HTR-8/SVneo (cell line): ENCODE measurements at places on chromosomes 7 and 10.

DNA sequence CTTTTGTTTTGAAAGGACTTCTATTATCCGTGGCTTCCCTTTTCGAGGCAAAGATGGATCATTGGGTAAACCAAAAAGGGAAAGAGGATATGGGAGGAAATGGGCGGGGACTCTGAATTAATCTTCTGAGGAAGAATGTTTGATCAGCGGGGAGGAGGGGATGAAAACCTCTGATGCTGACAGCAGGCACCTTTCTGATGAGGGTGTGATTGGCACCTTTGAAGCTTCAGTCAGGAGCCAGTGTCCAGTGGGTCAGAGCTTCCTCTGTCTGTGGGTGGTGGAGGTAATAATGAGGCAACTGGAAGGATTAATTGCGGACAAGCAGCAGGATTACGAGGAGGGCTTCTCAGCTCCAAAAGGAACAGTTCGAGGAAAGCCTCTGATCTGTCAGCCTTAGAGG is 877.6 kb downstream of the LRMDA start:
- no peak for DNase-seq

DNA sequence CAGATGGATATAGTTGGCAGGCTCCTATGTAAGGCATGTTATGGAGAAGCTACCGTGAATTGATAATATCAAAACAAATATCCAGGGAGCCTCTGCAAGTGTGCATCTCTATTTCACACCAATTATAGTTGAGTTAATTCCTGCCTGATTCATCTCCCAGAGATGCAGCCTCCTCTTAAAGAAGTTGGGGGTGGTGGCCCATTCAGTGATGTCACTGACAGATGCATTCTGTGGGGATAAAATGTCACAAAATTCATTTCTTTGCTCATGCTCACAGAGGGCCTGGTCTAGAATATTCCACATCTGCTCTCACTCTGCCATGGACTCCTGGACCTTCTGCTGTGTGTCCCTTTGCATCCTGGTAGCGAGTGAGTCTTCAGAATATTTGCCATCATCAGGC is 189.1 kb upstream of the PRSS1 start:
- DNase-seq = no peak

- no peak for DNase-seq
These were observed 65.8 kb downstream of the MGMT start for GRCh38 chr10:129532838-129533237.

- no peak for DNase-seq
These were observed 1.5 kb downstream of the HDAC9 start for GRCh38 chr7:18497082-18497481.

DNA sequence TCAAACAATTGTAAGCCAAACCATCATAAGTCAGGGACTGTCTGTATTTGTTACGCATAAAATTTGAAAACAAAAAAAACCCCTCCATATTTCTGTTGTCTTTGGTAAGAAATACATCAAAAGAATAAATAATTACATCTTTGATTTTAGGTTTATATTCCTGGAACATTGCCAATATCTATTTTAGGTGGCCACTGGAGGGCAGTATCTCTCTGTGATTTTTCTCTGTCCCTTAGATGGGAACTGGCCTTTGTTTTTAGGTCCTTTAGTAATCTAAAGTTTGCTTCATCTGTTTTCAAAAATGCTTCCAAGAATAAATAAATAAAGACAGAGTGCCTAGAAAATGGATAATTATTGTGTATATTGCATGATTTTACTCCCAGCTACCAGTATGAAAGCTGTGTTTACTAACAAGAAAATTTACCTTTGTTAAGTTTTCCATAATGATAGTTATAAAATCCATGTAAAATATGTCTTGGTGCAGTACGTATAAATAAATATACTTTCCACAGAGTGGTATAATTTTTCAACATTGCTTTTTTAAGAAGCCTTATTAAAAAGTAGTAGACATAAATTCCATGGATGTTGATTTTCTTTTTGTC is 64.2 kb downstream of the PHYHIPL start:
- no peak for DNase-seq

DNA sequence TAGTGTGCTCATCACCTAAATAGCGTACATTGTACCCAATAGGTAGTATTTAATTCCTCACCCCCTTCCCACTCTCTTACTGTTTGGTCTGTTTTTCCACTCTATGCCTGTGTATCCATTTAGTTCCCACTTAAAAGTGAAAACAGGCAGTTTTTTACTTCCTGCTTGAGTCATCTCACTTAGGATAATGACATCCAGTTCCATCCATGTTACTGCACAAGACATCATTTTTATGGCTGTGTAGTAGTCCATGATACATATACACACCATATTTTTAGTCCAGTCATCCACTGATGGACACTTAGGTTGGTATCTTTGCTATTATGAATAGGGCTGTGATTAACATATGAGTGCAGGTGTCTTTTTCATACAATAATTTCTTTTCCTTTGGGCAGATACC is 10.1 kb downstream of the STK17A start:
- no peak for DNase-seq

GRCh38 chr7:41130561-41131236 is 572.2 kb downstream of the INHBA start:
- no peak for DNase-seq

GRCh38 chr7:92639213-92639896 is 49.2 kb upstream of the FAM133B start:
- DNase-seq = no peak
